T-helper 1 cell (primary cell): ENCODE measurements at places on chromosomes 13 and 19.

DNA sequence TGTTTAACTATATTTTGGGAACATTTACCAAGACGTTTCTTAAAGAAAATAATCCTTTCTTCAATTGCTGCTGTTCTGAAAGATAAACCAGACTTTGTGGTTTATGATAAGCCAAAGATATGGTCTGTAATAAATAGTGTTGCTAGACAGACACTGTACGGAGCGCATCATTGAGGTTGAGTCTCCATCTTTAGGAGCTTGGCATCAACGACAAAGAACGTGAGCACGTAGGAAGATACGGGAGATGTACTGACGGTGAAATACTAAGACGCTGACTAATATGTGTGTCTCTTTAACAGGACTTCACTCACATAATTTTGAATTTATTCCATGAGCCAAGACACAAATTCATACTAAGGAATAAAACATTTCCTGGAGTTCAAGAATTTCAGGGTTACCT lies 16.2 kb downstream of the TEX29 start:
- no peak for DNase-seq

GRCh38 chr13:35557475-35557874 lies 81.0 kb upstream of the MAB21L1 start:
- no peak for DNase-seq

- no peak for DNase-seq
These were observed 84.7 kb upstream of the DOCK9 start for GRCh38 chr13:99062593-99062992.

GRCh38 chr19:11279505-11280236 lies 16.3 kb upstream of the TSPAN16 start:
- peak; percentile 34 for DNase-seq

- no peak for DNase-seq
These were observed 25.9 kb downstream of the FAM216B start for GRCh38 chr13:42807241-42807640.

- DNase-seq = no peak
These were observed 111.3 kb upstream of the PCDH9 start for GRCh38 chr13:67341406-67341805.

DNA sequence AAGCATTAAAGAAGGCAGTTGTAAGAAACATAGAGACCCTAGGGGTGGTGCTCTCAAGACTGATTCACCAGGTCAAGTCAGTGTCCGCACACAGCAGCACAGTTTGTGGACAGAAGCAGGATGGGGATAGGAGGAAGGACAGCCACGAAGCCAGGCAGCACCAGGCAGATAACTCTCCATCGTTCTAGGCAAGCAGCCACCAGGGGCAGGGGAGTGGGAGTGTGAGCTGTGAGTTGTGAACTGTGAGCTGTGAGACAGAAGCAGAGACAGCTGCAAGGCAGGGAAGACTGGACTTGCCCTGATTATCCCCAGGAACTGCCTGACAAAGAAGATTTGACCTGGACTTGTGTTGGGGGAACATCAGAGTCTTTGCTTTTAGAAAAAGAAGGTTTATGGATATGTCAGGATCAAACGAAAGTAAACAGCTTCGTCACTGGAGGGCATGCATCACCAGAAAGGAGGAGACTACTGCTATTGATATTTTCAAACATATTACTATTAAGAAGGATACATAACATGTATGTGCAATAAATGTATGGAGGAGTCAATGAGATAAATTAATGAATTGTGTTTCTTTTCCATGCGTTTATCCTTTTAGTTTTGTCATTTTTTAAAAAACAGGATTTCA lies 286.1 kb downstream of the IRS2 start:
- no peak for DNase-seq

GRCh38 chr19:18635831-18636182 lies 1.0 kb upstream of the KLHL26 start:
- no peak for DNase-seq

- no peak for DNase-seq
These were observed 96.7 kb upstream of the UQCRFS1 start for GRCh38 chr19:29309637-29310036.

GRCh38 chr13:79525064-79525857 lies 44.3 kb downstream of the NDFIP2 start:
- DNase-seq = no peak

DNA sequence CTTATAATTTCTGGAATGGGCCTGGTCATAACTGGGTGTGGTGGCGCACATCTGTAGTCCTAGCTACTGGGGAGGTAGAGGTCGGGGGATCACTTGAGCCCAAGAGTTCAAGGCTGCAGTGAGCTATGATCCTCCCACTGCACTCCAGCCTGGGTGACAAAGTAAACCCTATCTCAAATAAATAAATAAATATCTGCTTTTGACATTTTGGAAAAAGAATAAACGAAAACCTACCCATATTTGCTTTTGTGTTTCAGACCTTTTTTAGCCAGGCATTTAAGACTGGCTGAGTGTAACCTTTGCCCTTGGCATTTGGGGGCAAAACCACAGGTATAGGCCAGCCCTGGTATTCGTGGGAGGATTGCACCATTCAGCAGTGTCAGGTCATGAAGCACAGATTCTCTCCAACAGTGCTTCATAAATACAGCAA lies 14.8 kb upstream of the RCBTB2 start:
- DNase-seq = no peak
